NCI-H524 (cell line): ENCODE measurements at places on chromosomes 12 and 14.

GRCh38 chr12:52236386-52237050, 3.5 kb downstream of the KRT7 start:
- DNase-seq = no peak

DNA sequence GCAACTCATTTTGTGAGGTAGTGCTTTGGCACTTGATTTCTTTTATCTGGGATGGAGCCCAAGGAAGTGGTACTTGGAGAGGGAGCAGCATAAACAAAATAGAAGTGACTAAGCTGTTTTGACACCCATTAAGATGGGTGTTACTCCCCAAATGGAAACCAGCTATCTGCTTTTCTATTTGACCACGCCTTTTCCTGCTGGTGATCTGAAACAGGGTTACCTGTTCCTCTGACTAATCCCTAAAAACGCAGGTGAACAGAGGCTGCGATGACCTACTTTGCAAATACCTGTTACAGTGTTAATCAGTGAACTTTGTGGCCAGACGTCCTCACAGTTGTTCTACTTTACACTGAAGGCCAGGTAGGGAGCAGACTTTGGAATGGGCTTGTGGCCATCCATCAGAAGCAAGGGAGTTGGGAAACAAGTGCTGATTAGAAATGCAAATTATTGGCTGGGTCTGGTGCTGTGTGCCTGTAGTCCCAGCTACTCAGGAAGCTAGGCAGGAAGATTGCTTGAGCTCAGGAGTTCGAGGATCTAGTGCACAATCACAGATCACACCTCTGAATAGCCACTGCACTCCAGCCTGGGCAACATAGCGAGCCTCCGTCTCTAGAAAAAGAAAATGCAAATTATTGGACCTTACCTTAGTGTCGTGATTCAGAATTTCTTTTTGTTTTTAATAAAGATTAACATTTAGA, 58.3 kb upstream of the HECTD1 start:
- DNase-seq = no peak

DNA sequence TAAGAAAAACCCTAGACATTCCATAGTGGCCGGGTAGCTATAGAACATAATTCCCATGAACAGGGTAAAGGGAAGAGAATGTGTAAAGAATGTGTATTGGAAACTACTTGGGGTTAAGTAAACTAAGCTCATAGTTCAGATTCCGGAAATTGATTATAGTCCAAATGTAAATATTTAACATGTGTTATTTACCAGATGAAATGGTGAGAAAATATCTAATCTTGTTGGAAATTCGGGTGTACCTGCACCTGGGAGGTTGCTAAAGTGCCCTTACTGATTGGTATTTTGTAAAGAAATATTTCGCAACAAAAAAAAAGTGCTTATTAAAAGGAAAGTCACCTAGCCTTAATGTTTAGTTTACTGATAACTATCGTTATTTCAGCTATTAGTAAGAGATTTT, 14.4 kb downstream of the RASSF9 start:
- DNase-seq = no peak

DNA sequence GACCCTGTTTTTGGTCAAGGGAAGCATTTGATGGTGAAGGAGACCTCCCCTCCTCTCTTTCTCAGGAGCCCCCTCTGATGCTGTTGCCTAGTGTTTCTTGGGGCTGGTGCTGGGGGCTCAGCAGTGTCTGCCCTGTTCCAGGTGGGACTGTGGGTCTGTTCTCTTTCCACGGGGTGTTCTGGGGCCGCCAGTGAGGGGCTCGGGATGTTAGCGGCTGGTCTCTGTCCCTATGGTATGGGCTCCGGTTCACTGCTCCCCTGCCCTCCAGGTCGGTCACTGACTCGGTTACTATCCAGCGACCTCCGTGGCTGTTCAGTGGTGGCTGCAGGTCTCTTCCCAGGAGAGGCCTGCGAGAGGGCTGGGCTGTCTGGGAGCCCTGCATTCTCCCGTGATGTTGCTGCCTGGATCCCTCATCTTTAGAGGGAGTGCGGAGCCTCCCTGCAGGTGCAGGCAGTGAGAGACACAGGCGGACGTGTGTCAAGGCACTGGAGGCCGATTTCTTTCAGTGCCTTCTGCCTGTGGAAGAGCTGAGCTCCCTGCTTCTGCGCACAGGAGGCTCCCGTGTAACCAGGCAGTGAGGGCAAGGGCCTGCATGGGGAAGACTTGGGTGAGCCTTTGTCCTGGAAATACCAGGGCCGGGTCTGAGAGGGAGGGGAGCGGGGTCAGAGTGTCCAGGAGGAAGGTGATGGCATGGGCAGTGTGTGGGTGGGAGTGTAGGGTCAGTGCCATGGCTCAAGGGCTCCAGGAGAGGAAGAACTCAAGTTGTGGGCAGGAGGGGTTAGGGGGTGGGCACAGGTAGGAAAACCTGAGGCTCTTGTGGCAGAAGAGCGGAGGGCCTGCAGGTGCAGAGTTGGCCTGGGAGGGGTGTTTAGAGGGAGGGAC, 362.6 kb downstream of the TMEM121 start:
- no peak for DNase-seq

DNA sequence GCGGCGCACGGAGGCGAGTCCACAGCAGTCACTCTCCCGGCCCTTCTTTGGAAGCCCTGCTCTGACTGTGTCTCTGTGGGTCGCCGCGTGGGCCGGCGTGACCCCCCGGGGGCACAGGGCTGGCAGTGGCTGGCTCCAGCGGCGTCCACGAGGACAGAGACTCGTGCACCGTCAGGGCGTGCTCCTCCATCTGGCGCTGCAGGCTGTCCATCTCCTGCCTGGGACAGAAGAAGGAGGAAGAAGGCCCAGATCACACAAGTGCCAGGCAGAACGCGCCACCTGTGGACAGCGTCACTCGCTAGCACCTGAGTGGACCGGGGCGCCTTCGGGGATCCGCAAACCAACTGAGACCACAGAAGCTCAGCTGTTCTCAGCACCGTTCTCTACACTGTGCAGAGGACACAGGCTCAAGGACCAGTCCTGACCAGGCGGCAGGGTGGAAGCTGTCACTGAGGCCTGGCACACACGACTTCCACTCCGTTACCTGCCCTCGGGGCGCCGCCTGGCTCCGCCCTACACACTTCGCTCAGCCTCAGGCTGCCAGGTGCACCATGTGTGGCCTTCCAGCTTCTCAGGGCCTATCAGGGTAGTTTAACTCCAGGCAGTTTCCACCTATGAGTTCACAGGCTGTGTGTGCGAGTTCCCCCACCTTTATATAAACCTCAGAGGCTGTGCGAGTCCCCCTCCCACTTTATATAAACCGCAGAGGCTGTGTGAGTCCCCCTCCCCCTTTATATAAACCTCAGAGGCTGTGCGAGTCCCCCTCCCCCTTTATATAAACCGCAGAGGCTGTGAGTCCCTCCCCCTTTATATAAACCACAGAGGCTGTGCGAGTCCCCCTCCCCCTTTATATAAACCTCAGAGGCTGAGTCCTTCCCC, 11.7 kb upstream of the ANKLE2 start:
- no peak for DNase-seq

DNA sequence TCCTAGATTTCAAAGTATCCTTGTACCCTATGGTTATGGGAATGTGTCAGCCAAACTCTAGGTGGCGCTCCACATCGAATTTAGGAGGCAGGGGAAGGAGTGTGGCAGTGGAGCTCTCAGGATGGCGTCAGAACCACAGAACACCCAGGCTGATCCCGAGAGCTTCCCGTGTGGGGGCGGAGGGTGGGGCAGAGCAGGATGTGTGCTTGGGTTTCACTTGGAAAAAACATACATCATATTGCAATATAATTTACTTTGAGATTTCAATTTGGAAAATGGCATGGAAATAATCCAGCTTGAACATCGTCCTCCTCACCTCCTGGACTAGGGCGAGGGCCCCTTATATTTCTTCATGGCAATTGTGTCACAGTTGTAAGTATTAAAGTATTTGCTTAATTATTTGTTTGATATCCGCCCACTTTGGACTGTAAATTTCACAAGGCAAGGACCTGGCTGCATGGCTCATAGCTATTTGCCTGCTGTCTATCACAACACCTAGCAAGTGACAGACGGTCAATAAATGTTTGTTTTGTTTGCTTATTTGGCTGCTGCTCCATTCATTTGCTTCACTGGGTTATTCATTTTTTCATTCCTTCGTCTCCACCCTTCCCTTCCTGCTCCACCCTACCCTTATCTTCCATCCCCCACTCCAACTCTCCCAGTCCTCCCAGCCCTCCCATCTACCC, 221.5 kb upstream of the HMGA2 start:
- DNase-seq = peak; percentile 40

- no peak for DNase-seq
Measured at GRCh38 chr12:104576980-104577580, 120.3 kb downstream of the CHST11 start.

- DNase-seq = no peak
Measured at GRCh38 chr14:50347521-50347920, 35.4 kb downstream of the DMAC2L start.

- no peak for DNase-seq
Measured at GRCh38 chr12:2403221-2403976, 350.6 kb downstream of the CACNA1C start.

DNA sequence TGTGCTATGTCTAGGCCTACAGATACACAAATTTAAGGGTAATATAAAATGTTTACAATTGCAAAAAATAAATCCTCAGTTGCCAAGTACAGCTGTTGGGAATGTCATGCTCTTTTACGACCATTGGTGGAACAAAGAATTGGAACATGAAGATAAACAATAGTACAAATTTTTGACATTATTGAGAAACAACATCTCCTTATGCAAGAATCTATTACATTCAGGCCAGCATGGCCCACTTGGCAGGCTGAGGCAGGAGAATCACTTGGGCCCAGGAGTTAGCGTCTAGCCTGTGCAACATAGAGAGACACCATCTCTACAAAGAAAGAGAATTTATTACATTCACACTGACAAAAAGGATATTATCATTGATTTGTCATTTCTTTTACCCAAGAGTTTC, 135.9 kb upstream of the NTF3 start:
- DNase-seq = no peak

GRCh38 chr12:42492267-42492666, 97.3 kb downstream of the PRICKLE1 start:
- no peak for DNase-seq

- DNase-seq = no peak
Measured at GRCh38 chr12:11133816-11134215, 628 bp downstream of the TAS2R30 start.

DNA sequence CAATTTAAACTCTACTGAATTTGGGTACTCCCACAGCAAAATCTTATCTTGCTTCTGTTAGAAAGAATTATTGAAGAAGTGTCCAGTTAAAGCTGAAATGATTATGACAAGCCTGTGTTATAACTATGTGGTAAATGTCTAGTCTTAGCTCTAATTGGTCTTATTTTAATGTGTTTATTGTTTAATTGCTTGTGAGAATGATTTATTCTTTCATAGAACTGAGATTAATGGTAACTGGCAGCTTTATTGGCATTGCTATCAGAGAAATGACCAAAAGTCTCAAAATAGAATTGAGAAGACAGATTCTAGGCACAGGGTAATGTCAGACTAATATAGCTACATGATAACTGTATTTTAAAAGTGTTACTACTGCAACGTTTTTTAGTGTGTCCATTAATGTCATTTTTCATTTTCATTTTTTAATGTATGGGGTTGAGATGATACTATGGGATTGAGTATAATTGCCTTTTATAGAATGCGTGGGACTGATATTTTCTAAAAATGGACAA, 458.7 kb downstream of the AEBP2 start:
- DNase-seq = no peak

- no peak for DNase-seq
Measured at GRCh38 chr12:126191949-126192348, 1126.7 kb downstream of the AACS start.

- no peak for DNase-seq
Measured at GRCh38 chr14:59295951-59296350, 107.5 kb downstream of the DAAM1 start.

- no peak for DNase-seq
Measured at GRCh38 chr14:38255673-38256532, at the start of gene CLEC14A. Gene CLEC14A (minus strand): TSS chr14:38256093. CDS start chr14:38256022, 71 bp downstream.

DNA sequence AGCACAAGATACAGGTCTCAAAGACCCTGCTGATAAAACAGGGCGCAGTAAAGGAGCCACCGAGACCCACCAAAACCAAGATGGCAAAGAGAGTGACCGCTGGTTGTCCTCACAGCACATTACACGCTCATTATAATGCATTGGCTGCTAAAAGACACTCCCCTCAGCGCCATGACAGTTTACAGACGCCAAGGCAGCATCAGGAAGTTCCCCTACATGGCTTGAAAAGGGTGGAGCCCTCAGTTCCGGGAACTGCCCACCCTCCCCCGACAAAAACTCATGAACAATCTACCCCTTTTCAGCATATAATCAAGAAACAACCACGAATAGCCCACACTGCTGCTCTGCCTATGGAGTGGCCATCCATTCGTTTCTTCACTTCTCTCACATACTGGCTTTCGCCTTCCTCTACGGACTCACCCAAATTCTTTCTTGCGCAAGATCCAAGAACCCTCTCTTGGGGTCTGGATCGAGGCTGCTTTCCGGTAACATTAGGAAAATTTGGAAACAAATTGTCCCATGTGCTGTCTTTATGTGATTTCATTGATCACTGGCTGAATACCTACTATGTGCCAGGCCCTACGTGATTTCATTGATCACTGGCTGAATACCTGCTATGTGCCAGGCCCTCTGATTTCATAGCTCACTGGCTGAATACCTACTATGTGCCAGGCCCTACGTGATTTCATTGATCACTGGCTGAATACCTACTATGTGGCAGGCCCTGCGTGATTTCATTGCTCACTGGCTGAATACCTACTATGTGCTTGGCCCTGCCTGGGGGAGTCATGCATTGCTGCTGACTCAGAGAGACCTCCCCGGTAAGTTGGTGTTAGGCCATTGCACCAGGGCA, 126.4 kb downstream of the PIWIL1 start:
- DNase-seq = no peak

DNA sequence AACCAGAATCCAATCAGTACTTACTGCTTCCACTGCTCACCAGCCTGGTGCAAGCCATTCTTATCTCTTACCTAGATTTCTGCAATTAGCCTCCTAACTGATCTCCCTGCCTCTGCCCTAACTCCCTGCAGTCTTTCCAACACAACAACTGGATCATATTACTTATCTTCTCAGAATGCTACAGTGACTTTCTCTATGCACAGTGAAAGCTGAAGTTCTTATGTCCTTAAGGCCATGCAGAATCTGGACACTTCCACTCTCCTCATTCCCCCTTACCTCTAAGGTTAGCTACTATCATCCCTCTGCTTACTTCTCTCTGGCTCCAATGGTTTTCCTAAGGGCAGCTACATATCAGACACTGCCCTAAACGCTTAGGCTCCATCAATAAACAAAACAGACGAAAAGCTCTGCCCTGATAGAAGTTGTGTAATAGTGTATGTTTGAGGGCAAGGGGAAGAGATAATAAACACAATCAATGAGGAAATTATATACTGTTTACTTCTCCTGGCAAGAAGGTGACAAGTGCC, 4.0 kb downstream of the KTN1 start:
- DNase-seq = peak; percentile 16

DNA sequence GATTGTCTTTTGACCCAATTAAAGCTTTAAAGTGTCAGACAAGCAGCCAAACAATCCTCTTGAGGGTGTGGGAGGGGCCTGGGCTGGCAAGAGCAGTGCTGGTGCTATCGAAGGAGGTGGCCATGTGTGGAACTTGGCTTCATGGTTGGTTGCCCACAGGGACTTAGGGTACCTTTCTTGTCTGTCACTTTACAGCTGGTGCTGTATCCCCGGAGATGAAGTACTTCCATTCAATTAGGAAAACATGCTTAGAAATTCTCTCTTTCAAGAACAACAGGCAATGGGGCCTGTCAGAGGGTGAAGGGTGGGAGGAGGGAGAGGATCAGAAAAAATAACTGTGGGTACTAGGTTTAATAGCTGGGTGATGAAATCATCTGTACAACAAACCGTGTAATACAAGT, 86.5 kb downstream of the DAAM1 start:
- DNase-seq = peak; percentile 100
